Natural killer cell (primary cell): ENCODE measurements at places on chromosomes 2 and 18.

- no peak overlapping the region for H3K27ac ChIP-seq
- no peak for DNase-seq
- H3K4me3 ChIP-seq, result no peak overlapping the region
- no peaks in the 10 kb centered on the region for H3K27me3 ChIP-seq
- H3K36me3 ChIP-seq, result no peaks in the 10 kb centered on the region
These were observed 117.8 kb upstream of the LGALSL start for GRCh38 chr2:64336171-64336570.

DNA sequence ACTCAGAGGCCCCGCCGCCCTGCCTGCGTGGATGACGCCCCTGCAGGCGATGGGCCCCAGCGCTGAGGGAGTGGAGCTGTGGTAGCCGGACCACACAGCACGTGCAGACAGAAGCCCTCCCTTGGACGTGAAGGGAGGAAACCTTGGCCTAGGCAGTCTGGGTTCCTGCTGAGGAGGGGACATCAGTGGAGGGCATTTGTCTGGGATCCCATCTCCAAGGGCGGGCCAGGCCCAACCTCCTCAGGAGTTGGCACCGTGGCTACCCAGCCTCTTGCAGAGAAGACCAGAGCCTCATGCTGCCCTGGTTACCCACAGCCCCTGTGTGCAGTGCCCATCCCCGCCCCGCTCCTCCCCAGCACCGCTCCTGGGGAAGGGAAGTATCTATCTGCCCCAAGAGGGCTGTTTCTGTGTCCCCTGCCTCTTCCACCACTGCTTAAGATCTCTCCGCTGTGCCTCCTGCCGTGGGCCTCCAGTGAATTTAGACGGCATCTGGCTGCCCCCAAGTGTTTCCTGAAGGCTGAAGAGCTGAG is 241.8 kb downstream of the KLHL29 start:
- no peak for DNase-seq
- H3K36me3 ChIP-seq, result no peaks in the 10 kb centered on the region
- H3K27me3 ChIP-seq, result no peaks in the 10 kb centered on the region
- H3K4me3 ChIP-seq, result no peak overlapping the region
- H3K27ac ChIP-seq, result no peak overlapping the region
- no peaks in the 10 kb centered on the region for H3K4me1 ChIP-seq

- DNase-seq, result no peak
- peak overlapping the region; percentile 81 for H3K27ac ChIP-seq
These were observed 1.7 kb upstream of the GPR35 start for GRCh38 chr2:240623531-240624010.

DNA sequence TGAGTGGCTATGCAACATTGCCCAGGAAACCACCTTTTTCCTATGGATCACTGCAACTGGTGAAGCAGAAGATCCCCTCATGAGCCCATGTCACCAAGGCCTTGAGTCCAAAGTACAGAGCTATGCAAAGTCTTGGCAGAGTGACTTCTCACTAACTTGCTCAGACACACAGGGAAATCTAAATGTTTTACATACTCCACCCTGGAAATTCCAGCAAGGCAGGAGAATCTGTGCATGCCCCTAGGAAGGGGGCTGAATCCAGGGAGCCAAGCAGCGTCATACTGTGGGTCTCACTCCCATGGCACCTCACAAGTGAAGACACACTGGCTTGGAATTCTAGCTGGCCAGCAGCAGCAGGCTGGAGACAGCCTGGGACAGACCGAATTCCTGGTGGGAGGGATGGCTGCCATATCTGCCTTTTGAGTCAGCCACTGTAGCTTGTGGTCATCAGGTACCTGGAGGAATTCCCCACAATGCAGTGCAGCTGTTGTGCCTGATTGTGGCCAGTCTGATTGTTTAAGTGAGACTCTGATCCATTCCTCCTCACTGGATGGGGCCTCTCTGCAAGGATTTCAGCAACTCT is 1817.4 kb downstream of the SUCLG1 start:
- DNase-seq, result no peak
- H3K27me3 ChIP-seq, result no peaks in the 10 kb centered on the region
- no peaks in the 10 kb centered on the region for H3K36me3 ChIP-seq
- no peaks in the 10 kb centered on the region for H3K4me1 ChIP-seq

DNA sequence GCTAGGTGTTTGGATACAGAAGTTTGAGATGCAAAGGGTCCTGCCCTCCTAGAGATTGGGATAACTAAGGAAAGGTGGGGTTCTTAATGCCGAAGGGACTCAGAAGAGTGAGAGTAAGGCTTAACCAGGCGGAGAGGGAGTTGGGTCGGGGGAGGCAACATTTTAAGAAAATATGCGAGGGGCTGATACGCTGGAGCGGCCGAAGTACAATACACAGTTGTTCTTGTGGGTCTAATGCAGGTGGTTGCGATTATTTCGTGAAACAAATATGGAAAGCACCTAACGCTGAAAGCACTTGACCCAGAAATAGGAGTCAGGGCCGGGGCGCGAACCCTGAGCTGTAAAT is 344 bp upstream of the MRPL33 start:
- DNase-seq, result no peak
- peak overlapping the region; percentile 86 for H3K4me3 ChIP-seq
- peak overlapping the region; percentile 83 for H3K27ac ChIP-seq
- H3K36me3 ChIP-seq, result peaks cover 7% of the 10 kb centered on the region
- H3K27me3 ChIP-seq, result no peaks in the 10 kb centered on the region

DNA sequence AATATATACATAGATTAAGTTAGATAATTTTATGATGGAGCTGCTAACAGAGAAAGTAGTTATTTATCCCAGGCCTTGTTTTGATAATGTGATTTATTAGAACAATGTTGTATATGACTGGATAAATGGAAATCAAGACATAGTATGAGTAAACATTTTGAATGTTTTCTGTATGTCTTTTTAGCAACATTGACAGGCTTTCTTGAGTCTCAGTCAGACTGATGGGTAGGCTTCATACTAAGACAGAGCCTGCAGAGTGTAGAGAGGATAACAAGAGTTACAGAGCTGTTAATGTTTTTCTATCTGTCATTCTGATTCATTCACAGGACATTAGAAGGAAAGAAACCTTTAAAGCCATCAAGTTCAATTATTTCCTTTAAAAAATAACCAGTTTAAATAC is 478.5 kb downstream of the LRP1B start:
- H3K27ac ChIP-seq, result no peak overlapping the region
- H3K4me3 ChIP-seq, result no peak overlapping the region
- no peak for DNase-seq
- H3K4me1 ChIP-seq, result no peaks in the 10 kb centered on the region
- no peaks in the 10 kb centered on the region for H3K36me3 ChIP-seq

DNA sequence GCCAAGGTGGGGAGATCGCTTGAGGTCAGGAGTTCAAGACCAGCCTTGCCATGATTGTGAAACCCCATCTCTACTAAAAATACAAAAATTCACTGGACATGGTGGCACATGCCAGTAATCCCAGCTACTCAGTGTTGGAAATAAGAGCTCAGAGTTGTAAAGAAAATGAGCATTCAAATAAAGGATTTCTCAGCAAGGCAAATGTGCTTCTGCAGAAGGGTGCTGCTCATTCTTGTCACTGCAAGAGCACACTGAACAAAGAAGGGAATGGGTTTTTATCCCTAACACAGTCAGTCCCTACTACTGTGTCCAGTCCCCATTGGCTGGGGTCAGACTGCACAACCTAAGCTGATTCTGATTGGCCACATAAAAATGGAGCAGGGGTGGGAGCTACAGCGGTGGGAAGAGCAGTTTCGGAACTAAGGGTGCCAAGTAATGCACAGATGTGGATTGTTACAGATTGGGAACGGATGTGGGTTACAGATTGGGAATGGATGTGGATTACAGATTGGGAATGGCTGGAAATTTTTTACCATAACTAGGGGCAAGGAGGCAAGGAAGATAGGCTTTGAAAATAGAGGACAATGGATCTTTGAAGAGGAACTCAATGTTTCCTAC is 31.1 kb upstream of the TRAPPC8 start:
- H3K36me3 ChIP-seq, result no peaks in the 10 kb centered on the region
- H3K27me3 ChIP-seq, result no peaks in the 10 kb centered on the region
- DNase-seq, result no peak
- no peaks in the 10 kb centered on the region for H3K4me1 ChIP-seq

GRCh38 chr18:41121116-41121826 is 833.8 kb upstream of the PIK3C3 start:
- H3K27ac ChIP-seq, result no peak overlapping the region
- no peaks in the 10 kb centered on the region for H3K27me3 ChIP-seq
- no peaks in the 10 kb centered on the region for H3K36me3 ChIP-seq
- no peak overlapping the region for H3K4me3 ChIP-seq
- no peaks in the 10 kb centered on the region for H3K4me1 ChIP-seq

DNA sequence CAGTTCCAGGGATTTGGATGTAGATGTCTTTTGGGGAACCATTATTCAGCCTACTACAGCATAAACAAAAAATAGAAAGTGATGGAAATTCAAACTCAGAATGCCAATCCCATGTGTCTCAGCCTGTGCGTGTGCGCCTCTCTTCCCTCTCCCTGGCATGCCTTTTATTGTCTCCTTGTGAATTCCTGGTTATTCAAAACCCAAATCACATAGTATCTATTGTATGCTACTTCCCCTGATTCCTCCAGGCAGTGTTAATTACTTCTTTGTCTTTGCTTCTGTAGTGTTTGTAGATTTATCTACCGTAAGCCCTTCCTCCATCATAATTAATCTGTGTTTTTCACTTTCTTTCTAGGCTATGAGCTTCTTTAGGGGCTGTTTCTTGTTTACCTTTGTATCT is 38.9 kb downstream of the RHBDD1 start:
- DNase-seq, result no peak
- no peaks in the 10 kb centered on the region for H3K27me3 ChIP-seq
- H3K27ac ChIP-seq, result no peak overlapping the region

DNA sequence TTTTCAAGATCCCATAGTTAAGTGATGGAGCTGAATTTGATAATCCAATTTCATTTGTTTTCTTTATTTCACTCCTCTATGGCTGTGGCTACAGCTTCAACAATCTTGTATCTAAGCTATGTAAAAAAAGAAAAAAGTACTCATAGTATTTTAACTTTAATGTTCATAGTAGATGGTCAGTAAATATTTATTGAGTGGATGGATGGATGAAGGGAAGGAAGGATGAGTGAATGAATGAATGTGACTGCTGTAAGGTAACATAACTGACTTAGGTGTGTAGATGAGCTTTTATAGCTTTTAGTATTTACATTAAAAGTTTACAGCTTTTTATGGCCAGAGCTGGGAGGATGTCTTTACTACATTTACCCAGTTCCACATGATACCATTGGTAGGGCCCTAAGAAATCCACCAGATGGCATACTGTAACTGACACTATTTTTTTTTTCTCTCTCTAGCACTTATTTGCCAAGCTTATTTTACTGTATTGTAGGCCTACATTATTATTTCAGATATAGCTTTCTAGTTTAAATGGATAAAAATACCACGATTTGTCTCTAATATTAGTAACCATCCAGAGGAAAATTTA is 13.4 kb upstream of the HRH4 start:
- H3K4me1 ChIP-seq, result no peaks in the 10 kb centered on the region
- H3K27me3 ChIP-seq, result no peaks in the 10 kb centered on the region
- H3K4me3 ChIP-seq, result no peak overlapping the region
- H3K27ac ChIP-seq, result no peak overlapping the region

GRCh38 chr18:31648966-31649429 is 35.4 kb downstream of the B4GALT6 start:
- no peak overlapping the region for H3K27ac ChIP-seq
- DNase-seq, result no peak
- no peaks in the 10 kb centered on the region for H3K27me3 ChIP-seq
- no peaks in the 10 kb centered on the region for H3K36me3 ChIP-seq

- no peaks in the 10 kb centered on the region for H3K36me3 ChIP-seq
- DNase-seq, result no peak
- H3K27me3 ChIP-seq, result no peaks in the 10 kb centered on the region
These were observed 14.0 kb downstream of the MBD2 start for GRCh38 chr18:54210463-54210862.

- no peak overlapping the region for H3K4me3 ChIP-seq
- no peaks in the 10 kb centered on the region for H3K36me3 ChIP-seq
- H3K27me3 ChIP-seq, result no peaks in the 10 kb centered on the region
- peaks cover 38% of the 10 kb centered on the region for H3K4me1 ChIP-seq
These were observed 94.3 kb downstream of the HDAC4 start for GRCh38 chr2:239306274-239307220.

DNA sequence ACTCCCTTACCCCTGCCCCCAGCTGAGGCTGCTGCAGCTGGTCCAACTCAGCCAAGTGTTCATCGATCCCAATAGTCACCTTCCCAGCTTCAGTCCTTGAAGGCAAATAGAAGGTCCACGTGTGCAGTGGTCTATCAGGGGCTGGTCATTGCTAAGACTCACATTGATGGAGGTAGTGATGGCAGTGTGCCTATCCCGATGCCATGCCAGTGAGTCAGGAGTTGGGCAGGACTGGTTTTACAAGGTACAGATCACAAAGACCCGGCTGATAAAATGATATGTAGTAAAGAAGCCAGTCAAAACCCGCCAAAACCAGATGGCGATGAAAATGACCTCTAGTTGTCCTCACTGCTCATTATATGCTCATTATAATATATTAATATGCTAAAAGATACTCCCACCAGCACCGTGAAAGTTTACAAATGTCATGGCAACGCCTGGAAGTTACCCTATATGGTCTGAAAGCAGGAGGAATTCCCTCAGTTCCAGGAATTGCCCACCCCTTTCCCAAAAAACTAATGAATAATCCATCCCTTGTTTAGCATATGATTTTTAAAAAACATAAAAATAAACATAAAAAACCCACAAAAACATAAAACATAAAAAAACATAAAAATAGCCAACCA is 2.9 kb upstream of the C2orf80 start:
- no peak for DNase-seq
- H3K27ac ChIP-seq, result no peak overlapping the region
- no peak overlapping the region for H3K4me3 ChIP-seq
- no peaks in the 10 kb centered on the region for H3K4me1 ChIP-seq
- no peaks in the 10 kb centered on the region for H3K27me3 ChIP-seq

DNA sequence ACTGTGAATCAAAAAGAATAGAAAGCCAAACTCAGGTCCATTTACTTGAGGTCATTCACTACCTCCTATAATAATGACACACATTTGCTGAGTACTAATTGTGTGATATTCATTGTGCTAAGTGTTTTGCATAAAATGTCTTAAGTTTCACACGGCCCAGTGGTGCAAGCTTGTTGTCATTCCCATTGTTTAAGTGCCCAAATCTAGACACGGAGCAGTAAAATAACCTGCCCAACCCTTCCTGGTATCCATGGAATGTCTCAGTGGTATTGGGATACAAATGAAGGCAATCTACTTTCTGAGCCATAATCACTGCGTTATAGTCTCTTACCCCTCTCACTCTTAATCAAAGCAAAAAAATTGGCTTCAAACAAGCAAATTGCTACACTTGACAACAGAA is 233.3 kb downstream of the NCKAP5 start:
- no peaks in the 10 kb centered on the region for H3K27me3 ChIP-seq
- DNase-seq, result no peak
- no peak overlapping the region for H3K27ac ChIP-seq
- H3K4me3 ChIP-seq, result no peak overlapping the region
- no peaks in the 10 kb centered on the region for H3K4me1 ChIP-seq

DNA sequence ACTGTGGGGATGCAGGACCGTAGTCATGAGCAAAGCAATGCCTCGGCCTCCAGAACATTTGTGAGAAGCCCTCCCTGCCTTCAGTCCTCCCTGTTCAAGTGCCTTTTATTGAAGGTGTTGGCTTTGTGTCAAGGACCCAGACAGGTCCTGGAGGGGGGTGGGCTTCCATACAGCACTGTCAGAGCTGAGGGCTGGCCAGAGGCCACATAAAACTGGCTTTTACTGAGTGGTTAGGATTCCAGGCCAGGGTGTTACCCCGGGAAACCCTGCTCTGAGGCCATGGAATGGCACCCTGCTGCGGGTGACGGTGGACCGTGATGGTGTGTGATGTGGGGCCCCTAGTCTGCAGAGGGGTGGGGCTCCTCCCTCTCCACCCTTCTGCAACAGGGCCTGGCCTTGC is 41.6 kb downstream of the TOGARAM2 start:
- no peaks in the 10 kb centered on the region for H3K27me3 ChIP-seq
- H3K36me3 ChIP-seq, result peaks cover 17% of the 10 kb centered on the region
- no peak overlapping the region for H3K27ac ChIP-seq
- no peak for DNase-seq

- no peaks in the 10 kb centered on the region for H3K4me1 ChIP-seq
- no peaks in the 10 kb centered on the region for H3K27me3 ChIP-seq
- no peak overlapping the region for H3K4me3 ChIP-seq
These were observed 20.9 kb downstream of the DHRS9 start for GRCh38 chr2:169090133-169090820.
